ENCODE measurements at places on chromosomes 7 and 10. TPM values are rescaled to one million over a fixed set of nuclear protein-coding genes. Genes with fewer than 3 reads are reported as not detected.

DNA sequence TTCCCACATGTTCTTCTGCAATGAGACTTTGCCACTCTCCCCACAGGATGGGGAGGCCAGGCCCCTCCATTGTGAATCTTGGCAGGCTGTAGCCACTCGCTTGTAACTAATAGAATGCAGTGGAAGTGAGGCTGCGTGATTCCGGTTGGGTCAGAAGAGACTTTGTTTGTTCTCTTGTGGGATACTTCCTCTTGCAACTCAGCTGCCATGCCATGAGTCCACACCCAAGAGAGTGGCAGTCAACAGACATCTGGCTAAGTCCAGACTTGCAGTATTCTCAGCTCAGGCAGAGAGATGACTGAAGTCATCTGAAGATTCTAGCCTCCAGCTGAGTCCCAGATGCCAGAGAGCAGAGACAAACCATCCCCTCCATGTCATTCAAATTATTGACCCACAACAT, 153.4 kb upstream of the GDF10 start:
- no peak for DNase-seq
- no peaks in the 10 kb centered on the region for H3K27me3 ChIP-seq
- H3K36me3 ChIP-seq, result no peaks in the 10 kb centered on the region
- H3K4me3 ChIP-seq, result no peak overlapping the region

GRCh38 chr10:123472606-123473005, 193.5 kb upstream of the GPR26 start:
- no peaks in the 10 kb centered on the region for H3K36me3 ChIP-seq
- no peak overlapping the region for H3K27ac ChIP-seq
- no peak for DNase-seq
- no peak overlapping the region for H3K4me3 ChIP-seq

The KDM7A gene
- 8.2 TPM for total RNA-seq

- no peak overlapping the region for H3K4me3 ChIP-seq
- no peaks in the 10 kb centered on the region for H3K27me3 ChIP-seq
- no peaks in the 10 kb centered on the region for H3K36me3 ChIP-seq
- no peak for DNase-seq
- no peaks in the 10 kb centered on the region for H3K4me1 ChIP-seq
These were observed 137.4 kb downstream of the CHRM2 start for GRCh38 chr7:137005873-137006272.

The SAP25 gene
- total RNA-seq, result 14.3 TPM

The EGR2 gene
- total RNA-seq, result 87.8 TPM

DNA sequence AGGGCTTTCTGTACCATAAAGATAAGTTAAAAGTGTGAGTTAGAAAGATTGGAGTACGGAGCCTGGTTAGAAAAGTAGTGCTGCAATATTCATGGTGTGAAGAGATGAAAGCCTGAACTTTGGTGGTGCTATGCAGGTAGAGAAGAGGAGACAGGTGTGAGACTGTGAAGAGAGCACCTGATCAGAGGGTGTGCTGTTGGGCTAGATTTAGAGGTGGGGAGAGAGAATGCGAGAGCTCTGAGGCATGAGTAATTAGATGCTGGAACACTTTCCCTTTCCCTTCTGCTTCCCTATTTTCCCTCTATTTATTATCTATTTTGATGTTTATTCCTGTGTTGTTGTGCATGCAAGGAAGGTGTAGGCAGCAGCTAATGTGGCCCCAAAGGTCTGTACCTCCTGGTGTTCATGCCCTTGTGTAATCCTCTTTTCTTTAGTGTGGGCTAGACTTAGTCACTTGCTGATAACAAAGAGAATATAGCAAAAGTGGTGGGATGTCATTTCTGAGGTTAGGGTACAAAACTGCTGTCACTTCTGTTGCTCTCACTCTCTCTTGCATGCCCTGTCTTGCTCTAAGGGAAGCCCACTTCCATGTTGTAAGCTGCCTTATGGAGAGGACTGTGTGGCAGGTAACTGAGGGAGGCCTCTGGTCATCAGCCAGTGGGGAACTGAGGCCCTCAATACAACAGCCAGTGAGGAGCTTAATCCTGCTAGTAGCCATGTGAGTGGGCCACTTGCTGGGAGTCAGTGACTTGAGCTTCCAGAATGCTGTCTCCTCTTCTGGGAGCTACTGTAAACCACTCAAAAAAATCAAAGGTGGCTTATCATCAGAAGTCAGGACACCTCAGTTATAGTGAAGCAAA, 2.6 kb upstream of the ATXN7L1 start:
- no peak for DNase-seq
- H3K4me3 ChIP-seq, result no peak overlapping the region
- H3K4me1 ChIP-seq, result peaks cover 46% of the 10 kb centered on the region

The FGF8 gene
- total RNA-seq, result not detected

The LSM5 gene
- total RNA-seq, result 130 TPM

The TMEM176A gene
- total RNA-seq, result 0.26 TPM

DNA sequence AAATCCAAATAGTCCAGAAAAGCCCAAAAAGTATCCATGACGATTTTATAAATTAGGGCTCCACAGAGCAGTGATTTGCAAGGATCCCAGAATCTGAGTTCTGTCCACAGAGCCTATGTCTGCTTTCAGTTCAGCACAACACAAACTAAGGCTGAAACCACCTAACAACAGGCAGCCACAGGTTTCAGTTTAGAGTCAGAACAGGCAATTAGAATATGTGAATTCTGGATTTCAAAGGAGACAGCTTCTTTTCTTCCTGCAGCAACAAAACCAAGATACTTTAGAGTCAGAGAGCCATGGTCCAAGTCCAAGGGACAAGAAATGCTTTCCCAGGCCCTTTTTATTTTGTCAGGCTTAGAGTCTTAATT, 23.6 kb downstream of the IFIT3 start:
- no peaks in the 10 kb centered on the region for H3K4me1 ChIP-seq
- no peak overlapping the region for H3K27ac ChIP-seq
- no peak for DNase-seq
- H3K36me3 ChIP-seq, result no peaks in the 10 kb centered on the region
- no peaks in the 10 kb centered on the region for H3K27me3 ChIP-seq
- H3K4me3 ChIP-seq, result no peak overlapping the region

DNA sequence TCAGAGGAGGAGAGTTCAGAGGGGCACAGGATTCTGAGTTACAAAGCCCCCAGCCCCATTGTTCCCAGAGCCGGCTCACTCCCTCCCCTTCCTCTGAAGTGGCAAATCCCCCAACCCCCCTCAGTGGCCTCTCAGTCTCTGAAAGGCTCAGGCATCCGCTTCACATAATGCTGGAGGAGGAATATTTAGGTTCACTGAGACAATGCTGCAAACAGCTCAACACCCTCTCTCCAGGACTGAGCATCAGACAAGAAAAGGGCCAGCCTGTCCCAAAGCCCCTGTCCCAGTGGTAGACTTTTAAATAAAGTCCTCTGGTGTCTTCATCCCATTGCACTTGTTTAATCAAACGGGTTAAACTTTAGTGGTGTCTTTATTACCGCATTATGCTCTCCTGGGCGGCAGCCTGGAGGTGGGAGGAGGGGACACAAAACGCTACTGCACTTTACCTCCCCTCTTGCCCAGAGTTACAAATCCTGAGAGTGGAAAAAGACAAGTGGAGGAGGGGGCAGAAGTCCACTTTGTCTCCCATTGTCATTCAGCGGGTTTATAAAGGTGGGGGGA, 257.9 kb downstream of the FGFR2 start:
- no peak overlapping the region for H3K4me3 ChIP-seq
- no peaks in the 10 kb centered on the region for H3K27me3 ChIP-seq
- no peak for DNase-seq
- no peaks in the 10 kb centered on the region for H3K36me3 ChIP-seq
- no peaks in the 10 kb centered on the region for H3K4me1 ChIP-seq

- H3K4me3 ChIP-seq, result no peak overlapping the region
- H3K27me3 ChIP-seq, result no peaks in the 10 kb centered on the region
- no peak overlapping the region for H3K27ac ChIP-seq
- no peaks in the 10 kb centered on the region for H3K36me3 ChIP-seq
These were observed 41.8 kb upstream of the LRRC18 start for GRCh38 chr10:48981310-48981907.

The PPP1R9A gene
- total RNA-seq, result not detected

The MOGAT3 gene
- not detected for total RNA-seq

DNA sequence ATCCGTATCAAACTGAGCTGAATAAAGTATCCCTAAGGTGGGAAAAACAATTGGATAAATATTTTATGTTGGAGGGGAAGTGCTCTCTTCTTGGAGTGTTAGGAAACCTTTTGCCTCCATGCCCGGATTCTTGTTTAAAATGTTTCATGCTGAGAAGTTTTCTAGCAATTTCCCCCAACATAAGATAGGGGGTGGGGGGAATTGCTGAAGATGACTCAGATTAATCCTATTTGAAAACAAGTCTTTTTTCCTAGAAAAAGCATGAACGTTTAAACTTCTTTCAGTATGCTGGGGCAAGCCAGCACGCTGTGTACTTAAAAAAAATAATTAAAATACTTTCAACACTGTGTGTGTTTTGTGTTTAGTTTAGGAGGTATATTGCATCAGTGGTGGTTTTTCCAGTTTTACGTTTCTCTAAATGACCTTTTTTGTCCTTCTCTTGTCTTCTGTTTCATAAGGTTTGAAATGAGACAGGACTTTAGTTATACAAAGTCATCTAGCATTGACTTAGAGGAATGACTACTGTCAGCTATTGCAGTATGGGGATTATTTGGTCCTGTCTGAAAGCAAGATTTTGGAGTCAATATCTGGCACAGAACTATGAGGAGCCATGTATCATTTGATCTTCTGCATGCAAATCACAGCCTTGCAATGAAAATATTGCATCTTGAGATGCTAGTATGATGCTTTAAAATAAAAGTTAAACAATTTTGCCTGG, 295.9 kb downstream of the GATA3 start:
- no peak overlapping the region for H3K4me3 ChIP-seq
- H3K36me3 ChIP-seq, result no peaks in the 10 kb centered on the region
- H3K27me3 ChIP-seq, result no peaks in the 10 kb centered on the region
- no peaks in the 10 kb centered on the region for H3K4me1 ChIP-seq
- no peak for DNase-seq
- no peak overlapping the region for H3K27ac ChIP-seq

GRCh38 chr7:66142334-66142733, 27.7 kb downstream of the CRCP start:
- no peak overlapping the region for H3K4me3 ChIP-seq
- H3K4me1 ChIP-seq, result no peaks in the 10 kb centered on the region
- H3K27ac ChIP-seq, result no peak overlapping the region

- H3K36me3 ChIP-seq, result no peaks in the 10 kb centered on the region
- no peak overlapping the region for H3K27ac ChIP-seq
- no peaks in the 10 kb centered on the region for H3K27me3 ChIP-seq
- H3K4me3 ChIP-seq, result no peak overlapping the region
- DNase-seq, result no peak
- no peaks in the 10 kb centered on the region for H3K4me1 ChIP-seq
These were observed 13.2 kb downstream of the LAMB1 start for GRCh38 chr7:107989618-107990373.

All from CD8-positive, alpha-beta memory T cell (primary cell).